K562 (cell line): ENCODE measurements at places on chromosomes 6 and 20.

GRCh38 chr6:43828711-43829110, 58.7 kb downstream of the VEGFA start:
- DNase-seq: peak; percentile 95

DNA sequence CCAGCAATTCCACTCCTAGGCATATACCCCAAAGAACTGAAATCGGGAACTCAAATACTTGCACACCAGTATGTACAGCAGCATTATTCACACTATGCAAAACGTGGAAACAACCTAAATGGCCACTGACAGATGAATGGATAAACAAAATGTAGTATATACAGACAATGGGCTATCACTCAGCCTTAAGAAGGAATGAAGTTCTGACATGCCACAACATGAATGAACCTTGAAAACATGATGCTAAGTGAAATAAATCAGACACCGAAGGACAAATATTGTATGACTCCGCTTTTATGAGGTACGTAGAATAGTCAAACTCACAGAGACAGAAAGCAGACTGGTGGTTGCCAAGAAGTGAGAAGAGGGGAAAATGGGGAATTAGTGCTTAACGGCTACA, 59.1 kb upstream of the CCN6 start:
- no peak for DNase-seq

DNA sequence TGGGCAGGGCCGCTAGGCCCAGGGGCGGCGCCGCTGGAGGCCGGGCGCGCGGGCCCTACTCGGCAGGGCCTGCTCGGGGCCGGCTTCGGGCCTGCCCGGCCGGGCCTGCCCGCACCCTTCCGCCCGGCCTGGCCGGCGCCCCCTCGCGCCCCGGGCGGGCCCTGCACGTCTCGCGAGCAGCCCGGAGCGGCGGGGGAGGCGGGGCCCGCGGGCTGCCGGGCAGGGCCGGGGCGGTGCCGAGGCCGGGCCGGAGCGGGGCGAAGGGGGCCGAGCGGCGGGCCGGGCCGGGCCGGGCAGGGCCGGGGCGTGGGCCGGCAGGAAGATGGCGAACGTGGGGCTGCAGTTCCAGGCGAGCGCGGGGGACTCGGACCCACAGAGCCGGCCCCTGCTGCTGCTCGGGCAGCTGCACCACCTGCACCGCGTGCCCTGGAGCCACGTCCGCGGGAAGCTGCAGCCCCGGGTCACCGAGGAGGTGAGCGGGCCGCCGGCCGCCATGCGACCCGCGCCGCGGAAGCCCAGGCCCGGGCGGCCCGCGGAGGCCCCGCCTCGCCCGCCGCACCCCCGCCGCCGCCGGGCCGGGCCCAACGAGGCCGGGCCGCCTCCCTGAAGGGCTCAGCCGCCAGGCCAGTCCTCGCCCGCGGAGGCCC, at the start of gene NPEPL1:
Gene NPEPL1, plus strand, starts transcription at position 222 of the 647 bp plus-strand sequence. Its CDS starts 101 bp downstream, at position 323.
- DNase-seq: no peak

GRCh38 chr20:10505827-10506226, 70.7 kb downstream of the SLX4IP start:
- no peak for DNase-seq

DNA sequence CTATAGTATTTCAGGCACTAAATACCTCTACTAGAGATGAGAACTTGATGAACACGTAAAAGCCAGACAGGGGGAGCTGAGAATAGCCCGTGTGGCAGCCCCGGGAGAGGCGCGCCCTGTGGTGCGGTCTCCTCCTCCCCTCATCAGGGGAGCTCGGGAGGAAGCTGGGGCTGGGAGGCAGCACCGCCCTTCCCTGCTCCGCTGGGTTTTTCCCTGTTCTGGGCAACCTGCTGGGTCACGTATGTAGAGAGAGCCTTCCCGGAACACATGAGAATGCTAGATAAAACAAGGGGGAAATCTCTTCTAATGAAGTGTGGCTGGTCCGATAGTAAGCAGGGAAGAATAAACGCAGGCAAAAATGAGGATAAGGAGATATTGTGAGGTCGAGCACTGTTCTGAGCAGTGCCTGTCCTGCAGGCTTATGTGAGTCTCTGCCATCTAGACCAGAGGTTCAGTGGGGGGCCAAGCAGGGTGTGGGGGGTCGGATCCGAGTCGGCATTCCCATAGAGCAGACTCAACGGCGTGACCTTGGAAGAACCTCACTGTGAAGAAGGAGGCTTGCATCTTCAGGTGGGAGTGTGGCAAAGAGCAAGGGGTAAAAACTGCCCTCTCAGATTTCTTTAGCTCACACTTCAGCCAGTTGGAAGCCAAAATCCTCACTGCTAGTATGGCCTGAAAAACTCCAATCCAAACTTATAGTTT, 13.4 kb upstream of the RPS6KA2 start:
- DNase-seq: no peak

DNA sequence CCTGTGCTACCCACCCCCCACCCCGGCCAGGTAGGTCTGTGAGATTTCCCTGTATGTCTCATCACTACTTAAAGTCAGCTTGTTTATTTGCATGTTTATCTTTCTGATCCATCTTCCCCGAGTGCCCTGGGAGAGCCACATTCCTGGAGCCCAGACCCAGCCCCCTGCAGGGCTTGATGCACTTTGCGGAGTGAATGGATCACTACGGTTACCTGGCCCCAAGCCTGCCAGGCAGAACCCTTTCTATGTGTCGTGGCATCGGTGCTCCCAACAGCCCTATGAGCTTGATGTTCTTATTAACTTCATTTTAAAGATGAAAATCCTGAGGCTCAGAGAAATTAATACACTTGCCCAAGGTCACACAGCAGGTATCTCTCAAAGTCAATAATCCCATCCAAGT, 13.6 kb upstream of the SLCO4A1 start:
- DNase-seq: no peak

GRCh38 chr6:11796829-11797228, 18.2 kb upstream of the ADTRP start:
- DNase-seq: no peak

DNA sequence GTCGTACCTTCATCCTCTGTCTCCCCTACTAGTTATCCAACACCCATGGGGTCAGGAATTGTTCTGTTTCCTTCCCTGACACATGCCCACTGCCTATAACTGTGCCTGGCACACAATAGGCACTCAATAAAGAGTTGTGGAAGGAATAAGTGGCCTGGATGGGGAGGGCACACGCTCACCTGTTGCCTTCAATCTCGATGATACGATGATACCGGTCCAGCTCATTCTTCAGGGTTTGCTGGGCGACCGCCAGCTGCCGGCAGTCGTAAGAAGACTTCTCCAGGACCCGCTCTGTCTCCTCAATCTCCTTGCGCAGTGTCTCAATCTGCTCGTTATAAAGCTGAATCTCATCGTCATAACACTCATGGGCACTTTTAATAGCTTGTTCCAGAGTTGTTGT, 32.5 kb downstream of the BFSP1 start:
- no peak for DNase-seq

DNA sequence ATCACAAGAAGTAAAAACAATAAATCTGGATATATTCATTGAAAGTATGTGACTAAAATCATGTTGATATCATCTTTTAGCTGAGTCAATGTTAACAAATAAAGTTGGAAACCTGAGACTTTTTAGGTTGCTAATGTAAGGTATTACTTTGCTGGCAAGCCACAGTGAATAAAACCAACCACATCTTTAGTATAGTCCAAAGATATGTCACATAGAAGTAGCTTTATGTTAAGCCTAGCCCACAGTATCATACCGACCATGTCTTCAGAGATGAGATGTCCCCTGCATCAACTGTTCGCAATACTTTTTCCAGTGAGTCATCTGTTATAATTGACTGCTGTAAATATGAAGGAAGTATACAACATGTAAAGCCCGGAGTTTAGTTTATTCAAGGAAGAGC, 107.6 kb upstream of the MCHR2 start:
- no peak for DNase-seq

- DNase-seq: peak; percentile 29
Observed at GRCh38 chr6:166253281-166253681, 54.9 kb downstream of the PRR18 start.

- peak; percentile 49 for DNase-seq
Observed at GRCh38 chr6:18034798-18035202, 47.4 kb upstream of the KIF13A start.
